ENCODE measurements at places on chromosomes 2 and 18.
A peak's percentile ranks its signal among the peaks of the same experiment; 100 is the strongest.

- DNase-seq: no peak
Measured at GRCh38 chr2:130870779-130871178, 34.1 kb downstream of the ARHGEF4 start.

DNA sequence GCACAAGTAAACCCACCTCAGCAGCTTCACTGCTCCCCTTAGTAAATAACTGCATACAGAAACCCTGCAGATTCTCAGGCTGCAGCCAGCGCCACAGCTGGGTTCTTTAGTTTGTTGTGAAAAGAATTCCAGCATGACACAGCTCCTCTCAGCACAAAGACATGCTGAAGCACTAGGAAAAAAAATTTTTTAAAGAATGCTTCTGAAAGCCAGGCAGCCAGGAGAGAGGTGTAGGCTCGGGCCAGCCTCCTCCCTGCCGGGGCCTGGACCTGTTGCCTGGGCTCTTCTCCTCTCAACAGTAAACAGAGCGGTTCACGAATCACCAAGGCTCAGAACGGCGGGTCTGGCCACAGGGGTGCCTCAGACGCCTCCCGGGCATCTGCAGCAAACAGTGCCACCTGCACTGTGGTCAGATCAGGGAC lies 95.7 kb upstream of the POU3F3 start:
- DNase-seq: no peak

DNA sequence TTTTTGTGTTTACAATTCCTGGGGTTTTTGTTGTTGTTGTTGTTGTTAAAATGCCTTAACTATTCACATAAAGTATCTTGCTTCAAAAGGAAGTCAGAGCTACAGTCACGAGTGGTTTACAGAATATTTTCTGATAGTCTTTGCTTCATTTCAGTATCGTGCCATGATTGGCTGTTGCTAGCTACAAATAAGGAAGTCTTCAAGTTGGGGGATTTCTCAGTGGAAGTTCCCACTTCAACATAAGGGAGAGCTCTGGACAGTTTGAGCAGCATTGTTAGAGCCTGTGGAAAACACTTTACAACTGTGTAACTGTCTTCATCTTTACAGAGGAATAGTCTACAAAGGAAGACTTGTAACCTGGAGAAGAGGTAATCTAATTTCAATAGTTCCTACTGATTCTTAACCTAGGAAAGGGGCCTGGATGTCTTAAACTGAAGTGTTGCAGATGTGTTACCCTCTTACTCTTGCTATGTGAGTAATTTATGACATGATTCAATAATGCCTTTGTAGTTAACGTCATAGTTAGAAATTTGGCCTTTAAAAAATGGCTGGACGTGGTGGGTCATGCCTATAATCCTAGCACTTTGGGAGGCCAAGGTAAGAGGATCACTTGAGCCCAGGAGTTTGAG lies 23.4 kb upstream of the TANK start:
- DNase-seq: no peak

- DNase-seq: no peak
Measured at GRCh38 chr18:68916734-68917133, 118.9 kb downstream of the CCDC102B start.

DNA sequence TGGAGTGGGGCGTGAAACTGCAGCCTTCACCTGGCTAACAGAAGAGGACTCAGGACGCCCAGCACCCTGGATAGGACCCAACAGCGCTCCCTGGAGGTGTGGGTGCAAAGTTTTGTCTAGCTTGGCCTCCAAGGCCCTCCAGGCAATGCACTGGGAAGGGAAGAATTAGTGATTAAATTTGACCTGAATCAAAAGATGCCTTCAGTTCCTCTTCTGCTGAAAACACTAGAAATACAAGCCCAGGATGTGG lies 779 bp upstream of the TRIB2 start:
- DNase-seq: no peak

GRCh38 chr2:190578158-190579057 lies 43.9 kb upstream of the NEMP2 start:
- no peak for DNase-seq

GRCh38 chr2:100301881-100302584 lies 20.3 kb downstream of the LONRF2 start:
- DNase-seq: no peak

DNA sequence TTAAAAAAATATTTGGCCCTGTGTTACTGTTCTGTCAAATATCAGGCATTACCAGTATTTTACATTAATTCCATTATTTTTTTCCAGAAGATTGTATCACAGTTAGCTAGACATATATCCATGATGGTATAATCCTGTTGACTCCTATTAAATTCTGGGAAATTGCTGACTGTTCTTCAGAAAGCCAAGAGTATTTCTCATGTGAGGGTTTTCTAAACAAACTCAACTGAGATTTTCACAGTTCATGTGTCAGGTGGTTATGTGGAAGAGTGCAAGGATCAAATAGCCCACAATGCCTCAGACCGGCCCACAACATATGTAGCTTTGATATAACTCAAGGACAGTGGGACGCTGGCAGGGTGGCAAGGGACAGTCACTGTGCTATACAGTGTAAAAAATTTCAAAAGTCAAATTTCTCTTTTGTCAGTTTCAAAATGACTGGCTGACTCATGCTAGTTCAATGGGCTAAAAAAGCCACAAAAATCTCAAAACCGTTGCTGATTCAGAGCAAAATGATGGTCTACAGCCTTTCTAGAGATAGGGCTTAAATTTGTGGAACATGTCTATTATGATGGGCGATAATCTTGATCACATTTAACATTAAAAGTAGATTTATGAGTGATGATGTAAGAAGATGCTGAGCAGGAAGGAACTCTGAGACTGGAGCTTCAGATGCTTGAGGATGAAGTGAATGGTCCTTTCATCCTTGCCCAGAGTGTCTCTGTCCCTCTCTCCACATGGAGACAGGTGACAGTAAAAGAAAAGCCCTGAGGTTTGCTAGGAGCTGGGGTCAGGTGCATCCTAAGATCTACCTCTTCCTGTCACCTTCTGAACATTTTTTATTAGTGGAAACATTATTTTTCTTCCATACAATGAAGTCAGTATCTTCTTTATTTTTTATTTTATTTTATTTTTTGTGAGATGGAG lies 175.8 kb upstream of the PIEZO2 start:
- no peak for DNase-seq

- DNase-seq: no peak
Measured at GRCh38 chr2:169983506-169983905, 156.3 kb downstream of the UBR3 start.

GRCh38 chr2:205688417-205689200 lies 6.3 kb downstream of the NRP2 start:
- DNase-seq: no peak

GRCh38 chr2:162706770-162707169 lies 131.8 kb downstream of the KCNH7 start:
- DNase-seq: no peak

DNA sequence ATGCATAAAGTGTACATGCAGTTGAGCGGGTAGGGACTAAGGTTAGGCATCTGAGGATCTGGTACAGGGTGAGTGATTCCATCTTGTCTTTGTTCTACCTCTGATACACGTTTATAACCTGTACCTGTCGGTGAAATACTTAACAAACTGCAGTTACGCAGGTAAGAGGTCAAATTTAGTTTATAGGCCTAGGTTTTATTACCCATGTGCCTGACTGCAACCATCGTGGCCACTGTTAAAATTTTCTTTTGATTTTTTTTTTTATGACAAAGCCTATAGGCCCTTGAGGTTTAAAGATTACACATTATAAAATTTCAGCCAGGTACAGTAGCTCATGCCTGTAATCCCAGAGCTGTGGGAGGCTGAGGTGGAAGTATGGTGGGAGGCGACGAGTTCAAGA lies 15.4 kb upstream of the HNMT start:
- DNase-seq: no peak

DNA sequence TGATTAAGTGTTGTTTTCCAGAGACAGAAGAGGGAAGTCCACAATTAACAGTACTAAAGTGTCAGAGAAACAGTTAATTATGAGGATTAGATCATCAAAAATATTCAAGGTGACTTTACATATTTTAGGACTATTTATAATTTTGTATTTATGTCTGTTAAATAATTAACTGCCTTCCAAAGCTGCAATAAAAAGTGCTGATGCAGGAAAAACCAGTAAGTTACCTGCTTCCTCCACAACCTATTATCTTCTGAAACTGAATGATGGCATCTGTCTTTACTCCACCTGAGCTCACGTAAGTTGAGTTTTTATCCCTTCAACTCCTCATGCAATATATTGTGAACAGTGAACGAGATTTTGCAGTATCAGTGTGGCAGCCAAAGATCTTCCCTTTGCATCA lies 570.7 kb downstream of the THSD7B start:
- no peak for DNase-seq

DNA sequence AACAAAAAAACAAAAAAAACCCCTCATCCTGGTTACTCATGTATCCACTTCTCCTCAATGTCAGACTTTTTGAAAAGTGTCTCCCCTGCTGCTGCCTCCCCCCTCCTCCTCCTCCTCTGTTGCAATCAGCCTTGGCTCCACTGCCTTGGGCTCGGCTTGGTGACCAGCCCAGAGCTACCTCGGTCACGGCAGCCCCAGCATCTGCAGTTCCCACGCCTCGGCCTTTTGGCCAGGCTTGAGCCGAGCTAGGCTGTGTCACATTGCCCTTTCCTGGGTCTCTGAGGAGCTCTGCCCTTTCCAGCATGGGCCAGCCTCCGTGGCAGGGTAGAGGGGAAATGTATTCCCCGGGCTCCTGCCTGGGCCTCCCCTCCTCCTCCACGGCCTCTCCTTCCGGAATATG lies 22.7 kb upstream of the INHBB start:
- DNase-seq: no peak

DNA sequence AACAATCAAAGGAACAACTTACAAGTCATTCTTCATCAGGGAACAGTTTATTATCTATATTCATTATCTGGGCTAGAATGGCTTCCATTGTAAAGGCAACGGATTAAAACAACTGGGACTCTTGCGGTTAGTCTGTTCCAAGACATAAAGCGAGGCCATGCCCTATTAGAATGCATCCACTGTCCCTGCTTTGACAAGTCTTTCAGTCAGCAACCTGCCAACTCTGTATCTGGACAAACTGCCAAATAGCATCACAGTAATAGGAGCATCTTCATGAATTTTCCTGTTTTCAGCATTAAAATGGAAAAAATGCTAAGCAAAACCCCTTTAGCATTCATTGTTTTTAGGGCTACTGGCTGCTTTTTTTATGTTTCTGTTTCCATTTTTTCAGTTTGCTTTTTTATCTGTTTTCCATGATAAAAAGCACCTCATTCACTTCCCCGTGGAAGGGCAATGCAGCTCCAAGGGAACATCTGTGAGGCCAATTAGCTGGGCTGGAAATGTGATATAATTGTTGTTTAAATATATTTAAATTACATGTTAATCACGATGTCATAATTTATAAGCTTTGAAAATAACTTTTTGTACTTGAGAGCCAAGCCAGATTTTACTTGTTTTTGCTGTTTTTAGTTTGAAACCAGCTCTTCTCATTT lies 834.3 kb downstream of the CPS1 start:
- DNase-seq: no peak

DNA sequence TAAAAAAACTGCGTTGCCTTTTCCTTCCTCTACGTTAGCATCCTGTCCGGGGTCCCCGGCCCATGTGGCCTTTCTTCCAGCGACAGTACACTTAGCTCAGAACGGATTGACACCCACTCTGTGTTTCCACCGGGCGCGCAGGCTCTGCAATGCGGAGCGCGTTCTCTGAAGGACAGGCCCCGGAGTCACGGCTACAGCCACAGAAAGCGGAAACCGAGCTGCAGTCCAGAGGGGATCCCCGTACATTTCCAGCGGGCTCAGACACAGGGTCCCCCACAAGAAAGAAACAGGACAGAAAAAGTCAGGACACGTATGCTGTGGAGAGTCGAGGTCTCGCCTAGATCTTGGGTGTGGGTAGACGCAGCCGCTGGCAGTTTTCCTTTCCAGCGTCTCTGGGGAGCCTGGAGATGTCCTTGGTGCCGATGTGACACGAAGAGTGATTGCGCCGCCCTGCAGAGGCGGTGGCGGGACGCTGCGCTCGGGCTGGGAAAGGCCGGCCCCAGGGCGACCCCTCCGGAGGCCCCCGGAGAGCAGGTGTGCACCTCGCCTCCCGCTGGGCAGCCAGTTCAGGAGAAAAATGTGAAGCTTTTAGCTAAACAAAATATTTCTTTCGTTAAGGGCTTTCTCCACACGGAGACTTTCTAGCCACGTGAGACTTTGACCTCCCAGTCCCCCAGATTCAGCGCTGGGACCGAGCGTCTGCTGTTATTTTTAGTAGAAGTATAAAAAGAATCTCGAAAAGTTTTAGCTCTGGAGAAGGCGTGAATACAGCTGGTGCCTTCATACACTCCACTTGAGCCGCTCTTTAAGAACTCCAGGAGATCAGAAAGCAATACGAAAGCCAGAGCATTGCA lies 1.3 kb upstream of the ACKR3 start:
- DNase-seq: no peak

- DNase-seq: peak; percentile 21
Measured at GRCh38 chr2:85551698-85552678, 9.3 kb downstream of the GGCX start.

DNA sequence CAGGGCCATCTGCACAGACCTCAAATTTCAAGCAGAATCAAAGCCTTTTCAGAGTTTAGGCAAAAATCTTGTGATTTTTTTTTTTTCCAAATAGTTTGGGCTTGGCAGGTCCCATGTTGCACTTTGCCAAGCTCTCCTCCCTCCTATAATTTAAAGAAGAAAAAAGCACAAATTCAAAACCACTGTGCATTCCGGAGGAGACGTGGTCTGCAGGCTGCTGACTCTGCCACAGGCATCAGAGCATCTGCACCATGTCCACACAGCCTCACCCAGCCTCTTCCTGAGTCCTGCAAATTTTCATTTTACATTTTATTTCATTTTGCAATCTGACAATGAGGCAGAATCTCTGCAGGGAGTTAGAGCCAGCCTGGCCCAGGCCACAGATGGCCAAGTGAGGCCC lies 15.7 kb upstream of the GPC1 start:
- no peak for DNase-seq

DNA sequence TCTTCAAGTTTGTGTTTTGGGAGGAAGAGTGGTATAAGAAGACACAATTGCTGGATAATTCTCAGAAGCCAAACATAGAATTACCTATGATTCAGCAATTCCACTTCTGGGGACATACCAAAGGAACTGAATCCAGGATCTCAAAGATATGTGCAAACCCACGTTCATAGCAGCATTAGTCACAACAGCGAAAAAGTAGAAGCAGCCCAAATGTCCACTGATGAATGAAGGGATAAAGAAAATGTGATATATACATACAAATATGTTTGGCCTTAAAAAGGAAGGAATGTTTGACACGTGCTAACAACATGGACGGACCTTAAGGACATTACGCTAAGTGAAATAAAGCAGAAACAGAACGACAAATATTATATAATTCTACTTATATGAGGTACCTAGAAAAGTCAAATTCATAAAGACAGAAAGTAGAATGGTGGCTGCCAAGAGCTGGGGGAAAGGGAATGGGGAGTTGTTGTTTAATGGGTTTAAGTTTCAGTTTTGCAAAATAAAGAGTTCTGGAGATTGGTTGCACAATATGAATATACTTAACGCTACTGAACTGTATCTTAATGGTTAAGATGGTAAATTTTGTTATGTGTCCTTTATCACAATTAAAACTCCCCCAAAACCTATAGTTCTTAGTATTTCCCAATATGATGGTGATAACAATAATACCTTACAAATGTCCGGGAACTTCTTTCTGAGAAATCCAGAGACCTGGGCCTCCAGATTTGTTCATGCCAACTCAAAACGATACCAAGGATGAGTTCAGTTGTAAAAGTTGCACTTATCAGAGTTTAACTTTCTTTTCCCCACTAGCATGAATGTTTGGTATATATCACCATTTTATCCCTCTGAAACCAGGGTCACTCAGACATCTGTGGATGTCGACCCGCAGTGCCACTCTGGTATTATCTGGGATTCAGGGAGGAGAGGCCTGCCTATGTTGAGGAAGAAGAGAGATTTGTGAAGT lies 33.7 kb upstream of the WIPF1 start:
- no peak for DNase-seq

- no peak for DNase-seq
Measured at GRCh38 chr18:4200399-4200798, 254.7 kb downstream of the DLGAP1 start.
